ENCODE measurements at places on chromosomes 13 and 19.

DNA sequence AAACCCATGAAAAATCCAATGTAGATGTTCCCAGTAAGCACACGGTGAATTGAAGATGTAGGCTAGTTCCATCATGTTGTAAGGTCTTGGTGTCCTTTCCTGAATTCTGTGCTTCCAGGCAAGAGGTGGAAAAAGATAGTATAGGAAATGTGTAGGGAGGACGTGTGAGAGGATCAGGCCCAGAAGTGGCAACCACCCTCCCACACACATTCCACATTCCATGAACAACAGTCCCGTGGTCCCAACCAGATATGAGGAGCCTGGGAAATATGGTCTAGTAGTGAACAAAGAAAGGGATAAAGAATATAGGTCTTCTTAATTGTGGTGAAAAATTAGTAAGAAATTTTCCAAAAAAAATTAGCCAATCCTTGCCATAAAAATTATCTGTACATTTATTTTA lies 1254.2 kb upstream of the SLC10A2 start:
- no peak for DNase-seq

GRCh38 chr19:51025809-51026553 lies 435 bp downstream of the KLK11 start:
- no peak for DNase-seq

GRCh38 chr13:36530861-36531590 lies 98.7 kb downstream of the CCNA1 start:
- no peak for DNase-seq

DNA sequence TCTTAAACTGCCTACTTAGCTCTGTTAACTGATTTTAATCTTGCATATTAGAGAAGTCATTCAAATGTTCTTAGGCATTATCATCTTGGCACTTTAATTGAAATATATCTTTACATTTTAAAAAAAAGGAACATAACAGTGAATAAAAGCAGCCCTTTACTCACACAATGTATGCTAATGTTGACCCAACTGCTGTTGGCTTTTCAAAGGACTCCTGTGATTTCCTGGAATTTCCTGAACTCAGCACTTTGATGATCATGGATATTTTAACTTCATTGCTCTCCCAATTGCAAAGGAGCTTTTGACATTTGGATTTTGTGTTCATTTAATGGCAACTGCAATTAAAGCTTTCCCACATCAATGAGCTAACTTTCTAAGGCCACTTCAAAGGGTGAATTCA lies 1230.3 kb downstream of the DIAPH3 start:
- no peak for DNase-seq

- DNase-seq, result no peak
Observed at GRCh38 chr19:28501976-28502375, 711.0 kb downstream of the UQCRFS1 start.

GRCh38 chr19:18780081-18780480 lies 11.0 kb downstream of the COMP start:
- no peak for DNase-seq

DNA sequence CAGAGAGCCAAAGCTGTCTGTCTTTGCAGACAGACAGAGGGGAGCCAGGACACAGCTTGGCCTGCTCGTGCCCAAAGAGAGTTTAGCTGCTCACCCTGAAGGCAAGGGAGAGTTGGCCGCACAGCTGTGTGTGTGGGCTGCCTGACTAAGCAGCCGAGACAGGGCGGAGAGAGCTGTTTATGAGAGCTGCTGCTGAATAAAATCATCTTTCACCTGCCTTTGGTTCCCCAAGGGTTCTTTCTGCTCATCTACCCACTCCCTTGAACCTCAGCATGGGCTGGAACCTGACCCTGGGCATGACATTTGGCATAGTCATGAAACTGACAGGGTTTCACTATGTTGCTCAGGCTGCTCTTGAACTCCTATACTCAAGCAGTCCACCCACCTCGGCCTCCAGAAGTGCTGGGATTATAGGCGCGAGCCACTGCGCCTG lies 98.2 kb downstream of the RBM26 start:
- no peak for DNase-seq

- no peak for DNase-seq
Observed at GRCh38 chr13:104315606-104316005, 1249.4 kb upstream of the SLC10A2 start.

DNA sequence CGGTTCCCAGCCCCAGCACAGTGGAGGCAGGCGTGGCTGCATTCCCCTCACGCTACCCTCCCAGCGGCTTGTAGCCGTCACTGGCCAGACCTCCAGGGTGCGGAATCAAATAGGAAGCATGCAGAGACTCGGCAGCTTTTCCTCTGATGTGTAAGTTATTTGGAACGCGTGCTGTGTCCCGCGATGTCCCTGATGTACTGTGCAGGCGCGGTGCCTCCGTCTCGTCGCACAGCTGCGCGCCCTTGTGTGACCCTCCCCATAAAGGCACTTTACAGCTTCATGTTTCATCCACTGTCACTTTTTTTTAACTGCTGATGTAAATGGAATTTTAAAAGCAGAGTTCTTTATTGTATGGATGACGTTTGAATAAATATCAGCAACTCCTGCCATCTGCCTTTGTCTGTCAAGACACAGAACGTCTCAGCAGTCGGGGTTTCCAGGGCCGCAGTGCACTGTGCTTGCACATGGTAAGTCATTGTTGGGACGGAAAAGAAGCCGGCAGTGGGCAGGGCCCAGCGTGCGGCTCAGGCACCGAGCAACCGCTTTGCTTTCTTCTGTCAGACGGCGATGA lies 7.3 kb upstream of the F7 start:
- DNase-seq, result no peak

DNA sequence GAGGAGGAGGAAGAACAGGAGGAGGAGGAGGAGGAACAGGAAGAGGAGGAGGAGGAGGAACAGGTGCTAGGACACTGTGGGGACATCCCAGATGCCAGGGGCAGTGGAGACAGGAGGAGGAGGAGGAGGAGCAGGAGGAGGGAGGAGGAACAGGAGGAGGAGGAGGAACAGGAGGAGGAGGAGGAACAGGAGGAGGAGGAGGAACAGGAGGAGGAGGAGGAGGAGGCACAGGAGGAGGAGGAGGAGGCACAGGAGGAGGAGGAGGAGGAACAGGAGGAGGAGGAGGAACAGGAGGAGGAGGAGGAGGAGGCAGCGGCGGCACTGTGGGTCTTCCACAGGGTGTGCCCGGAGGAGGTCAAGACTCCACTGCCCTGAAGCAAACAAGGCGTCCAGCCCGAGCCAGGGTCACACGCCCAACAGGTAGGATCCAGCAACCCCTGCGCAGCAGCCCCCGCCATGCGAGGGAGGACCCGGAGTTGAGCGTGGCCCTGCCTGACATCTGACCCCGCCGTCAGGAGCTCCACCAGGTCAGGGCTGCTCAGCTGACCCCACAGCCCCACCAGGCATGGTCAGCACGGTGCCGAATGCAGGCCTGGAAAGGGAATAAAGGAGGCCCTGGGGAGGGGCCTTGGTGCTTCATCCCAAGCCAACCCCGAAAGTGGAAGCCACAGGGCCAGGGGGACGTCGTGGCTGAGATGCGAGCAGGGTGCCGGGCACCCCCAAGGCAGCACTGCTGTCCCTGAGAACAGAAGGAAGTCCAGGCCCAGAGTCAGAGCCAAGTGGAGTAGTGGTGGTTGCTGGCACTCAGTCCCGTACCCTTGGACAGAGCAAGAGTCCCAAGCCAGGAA lies 9.2 kb downstream of the SBNO2 start:
- DNase-seq, result no peak

DNA sequence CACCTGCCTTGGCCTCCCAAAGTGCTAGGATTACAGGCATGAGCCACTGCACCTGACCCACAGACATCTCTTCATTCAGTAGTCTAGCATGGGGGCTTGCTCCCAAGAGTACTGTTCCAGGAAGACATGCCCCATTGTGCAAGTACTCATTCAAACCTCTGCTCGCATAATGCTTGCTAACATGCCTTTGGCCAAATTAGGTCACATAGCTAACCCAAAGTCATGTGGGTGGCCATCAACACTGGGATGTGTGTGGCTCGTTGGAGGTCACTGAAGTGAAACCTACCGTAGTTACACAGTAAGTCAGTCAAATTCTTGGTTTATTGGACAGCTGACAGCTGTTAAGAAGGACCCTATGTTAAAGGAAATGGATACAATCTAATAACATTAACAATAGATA lies 20.3 kb downstream of the RFXAP start:
- DNase-seq, result no peak

- DNase-seq, result no peak
Observed at GRCh38 chr13:22080832-22081231, 410.0 kb downstream of the FGF9 start.

GRCh38 chr19:55112246-55112776 lies 5.1 kb downstream of the PPP1R12C start:
- no peak for DNase-seq

DNA sequence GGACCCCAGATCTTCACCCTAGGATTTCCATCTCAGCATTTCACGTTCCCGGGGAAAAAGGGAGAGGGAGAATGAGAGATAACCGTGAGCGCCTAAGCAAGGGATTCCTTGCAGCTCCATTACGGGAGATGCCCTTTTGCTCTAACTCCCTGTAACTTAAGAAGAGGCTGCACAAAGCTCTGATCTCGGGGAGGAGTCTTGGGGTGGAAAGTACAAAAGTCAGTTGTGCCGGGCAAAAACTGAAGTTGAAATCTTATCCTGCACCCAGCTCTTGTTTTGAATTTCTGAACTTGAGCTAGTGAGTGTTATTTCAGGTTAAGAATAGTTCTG lies 256.4 kb upstream of the SOX21 start:
- DNase-seq, result no peak

- DNase-seq, result no peak
Observed at GRCh38 chr13:100059827-100060226, 29.1 kb upstream of the PCCA start.

GRCh38 chr19:10876459-10877240 lies 5.3 kb downstream of the CARM1 start:
- DNase-seq, result no peak

All from effector memory CD4-positive, alpha-beta T cell (primary cell).